NCI-H2107 (cell line): ENCODE measurements at places on chromosomes 11 and 22.

- DNase-seq = no peak
Observed at GRCh38 chr11:2547806-2548205, 103.0 kb downstream of the KCNQ1 start.

- no peak for DNase-seq
Observed at GRCh38 chr22:22928666-22929380, 41.2 kb downstream of the IGLL5 start.

GRCh38 chr22:35470903-35471321 lies 69.7 kb upstream of the RASD2 start:
- DNase-seq = no peak

- no peak for DNase-seq
Observed at GRCh38 chr22:41230401-41230785, 10.3 kb downstream of the CHADL start.

GRCh38 chr11:104332110-104332509 lies 168.2 kb upstream of the PDGFD start:
- no peak for DNase-seq

DNA sequence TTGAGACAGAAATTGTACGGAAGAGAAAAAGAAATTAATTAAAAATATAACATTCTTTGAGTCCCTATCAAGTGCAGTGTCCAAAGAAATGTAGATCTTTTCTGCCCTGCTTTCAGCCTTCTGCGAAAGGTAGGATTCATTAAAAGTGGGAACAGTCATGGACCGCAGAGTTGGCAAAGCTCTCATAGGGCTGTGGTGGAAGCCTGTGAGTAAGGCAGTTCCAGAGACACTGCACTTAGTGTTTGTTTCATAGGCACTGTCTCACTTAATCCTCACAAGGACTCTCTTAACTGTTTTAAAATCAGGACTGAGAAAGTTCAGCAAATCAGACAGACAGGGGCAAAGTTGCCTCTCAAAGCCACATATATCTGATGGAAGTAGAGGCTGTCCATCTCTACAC lies 5.5 kb downstream of the MRGPRX2 start:
- no peak for DNase-seq

- DNase-seq = no peak
Observed at GRCh38 chr11:76296731-76297542, 84.0 kb downstream of the THAP12 start.

GRCh38 chr11:34154059-34154875 lies 48.8 kb downstream of the NAT10 start:
- DNase-seq = no peak

GRCh38 chr22:26482161-26482560 lies 1.4 kb downstream of the HPS4 start:
- DNase-seq = no peak

DNA sequence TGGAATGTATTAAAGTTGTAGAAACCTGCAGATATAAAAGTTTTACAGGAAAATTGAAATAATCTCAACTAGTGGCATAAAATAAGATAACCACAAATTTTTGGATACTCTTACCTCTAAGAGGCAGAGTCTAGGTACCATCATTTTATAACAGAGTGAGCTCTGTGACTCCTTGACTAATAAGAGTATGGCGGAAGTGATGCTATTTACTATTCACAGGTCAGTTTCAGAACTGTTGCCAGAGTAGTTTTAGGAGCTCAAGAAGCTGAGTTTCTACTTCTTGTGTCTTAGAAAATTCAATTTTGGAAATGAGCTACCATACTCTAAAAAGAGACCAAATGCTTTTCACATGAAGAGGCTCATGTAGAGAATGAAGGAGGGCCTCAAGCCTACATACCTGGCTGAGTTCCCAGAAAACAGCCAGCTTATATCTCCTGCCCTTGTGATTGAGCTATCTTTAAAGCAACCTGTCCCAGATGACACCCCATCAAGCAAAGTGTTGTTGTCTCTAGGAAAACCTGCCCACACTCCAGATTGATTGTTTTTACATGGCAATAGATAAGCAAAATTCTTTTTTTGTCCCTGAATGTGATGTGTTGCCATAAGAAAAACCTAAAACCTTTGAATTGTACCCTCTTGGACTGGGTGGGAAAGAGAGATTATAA lies 712.8 kb upstream of the CNTN5 start:
- DNase-seq = no peak
